ENCODE measurements at places on chromosomes 12 and 14. TPM values are rescaled to one million over a fixed set of nuclear protein-coding genes. Genes with fewer than 3 reads are reported as not detected.

Gene SMARCD1
- total RNA-seq = 59.9 TPM

DNA sequence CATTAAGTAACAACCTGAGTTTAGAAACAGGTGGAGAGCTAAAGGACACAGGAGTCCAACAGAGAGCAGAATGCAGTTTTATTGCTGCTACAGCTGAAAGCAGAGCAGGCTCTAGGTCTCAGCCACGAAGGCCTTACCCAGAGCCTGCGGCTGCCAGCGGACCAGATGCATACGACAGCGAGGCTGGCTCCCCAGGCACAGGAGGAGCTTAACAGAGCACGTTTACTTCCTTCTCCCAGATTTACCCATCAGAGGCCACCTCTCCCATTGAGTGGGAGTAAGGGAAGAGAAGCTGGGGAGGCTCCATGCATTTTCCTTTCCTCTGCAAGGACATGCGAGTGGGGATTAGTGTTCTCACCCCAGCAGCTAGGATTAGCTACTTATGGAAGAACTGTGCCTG is 22.6 kb downstream of the DYNC1H1 start:
- H3K4me3 ChIP-seq = no peak overlapping the region
- H3K27ac ChIP-seq = no peak overlapping the region
- peaks cover 4% of the 10 kb centered on the region for H3K4me1 ChIP-seq
- peaks cover 75% of the 10 kb centered on the region for H3K36me3 ChIP-seq

GRCh38 chr12:105026411-105026810 is 40.3 kb downstream of the NOPCHAP1 start:
- no peaks in the 10 kb centered on the region for H3K27me3 ChIP-seq
- H3K4me1 ChIP-seq = no peaks in the 10 kb centered on the region
- no peak overlapping the region for H3K4me3 ChIP-seq
- no peak for DNase-seq
- H3K36me3 ChIP-seq = peaks cover 25% of the 10 kb centered on the region
- no peak overlapping the region for H3K27ac ChIP-seq

GRCh38 chr12:94775710-94776109 is 125.4 kb upstream of the TMCC3 start:
- no peak for DNase-seq
- H3K36me3 ChIP-seq = no peaks in the 10 kb centered on the region
- H3K27me3 ChIP-seq = peaks cover 69% of the 10 kb centered on the region
- no peak overlapping the region for H3K27ac ChIP-seq
- peaks cover 6% of the 10 kb centered on the region for H3K4me1 ChIP-seq
- H3K4me3 ChIP-seq = no peak overlapping the region

- H3K27me3 ChIP-seq = no peaks in the 10 kb centered on the region
- no peak overlapping the region for H3K27ac ChIP-seq
- no peaks in the 10 kb centered on the region for H3K4me1 ChIP-seq
- H3K36me3 ChIP-seq = no peaks in the 10 kb centered on the region
These were observed 917.0 kb downstream of the LRFN5 start for GRCh38 chr14:42523666-42524065.

Gene SMIM10L1
- 16.3 TPM for total RNA-seq

Gene AICDA
- total RNA-seq = not detected

Gene LAG3
- total RNA-seq = 2.0 TPM

DNA sequence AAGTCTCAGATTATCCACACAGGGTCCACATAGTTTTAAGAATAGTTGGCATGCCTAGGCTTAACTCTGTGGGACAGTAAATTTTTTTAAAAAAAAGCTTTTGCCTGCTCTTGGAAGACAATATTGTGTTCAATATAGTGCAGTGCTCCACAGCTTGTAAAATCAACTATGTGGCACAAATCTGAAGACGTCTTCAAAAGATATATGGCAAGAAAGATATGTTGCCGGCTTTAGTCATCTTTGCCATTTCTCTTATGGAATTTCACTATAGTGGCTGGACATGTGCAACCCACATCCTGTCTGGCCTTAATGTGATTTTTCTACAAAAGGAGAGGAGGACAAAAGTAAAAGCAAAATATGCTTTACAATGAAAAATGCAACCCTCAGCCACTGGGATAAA is 90.5 kb downstream of the MGST1 start:
- no peaks in the 10 kb centered on the region for H3K4me1 ChIP-seq
- no peak for DNase-seq
- H3K4me3 ChIP-seq = no peak overlapping the region
- H3K27me3 ChIP-seq = no peaks in the 10 kb centered on the region

Gene GLIPR1L1
- not detected for total RNA-seq

GRCh38 chr14:78614593-78614992 is 444.4 kb downstream of the NRXN3 start:
- H3K36me3 ChIP-seq = no peaks in the 10 kb centered on the region
- no peaks in the 10 kb centered on the region for H3K4me1 ChIP-seq
- H3K27ac ChIP-seq = no peak overlapping the region

Gene ASB2
- not detected for total RNA-seq

- H3K27me3 ChIP-seq = no peaks in the 10 kb centered on the region
- H3K27ac ChIP-seq = no peak overlapping the region
- no peak overlapping the region for H3K4me3 ChIP-seq
- H3K36me3 ChIP-seq = no peaks in the 10 kb centered on the region
- DNase-seq = no peak
- H3K4me1 ChIP-seq = peaks cover 43% of the 10 kb centered on the region
These were observed 98.8 kb upstream of the SLC38A2 start for GRCh38 chr12:46471404-46471803.

- H3K36me3 ChIP-seq = peaks cover 8% of the 10 kb centered on the region
- no peak overlapping the region for H3K27ac ChIP-seq
- no peak overlapping the region for H3K4me3 ChIP-seq
- peaks cover 12% of the 10 kb centered on the region for H3K4me1 ChIP-seq
- no peak for DNase-seq
These were observed 42.4 kb downstream of the PLEKHG3 start for GRCh38 chr14:64746298-64747250.

DNA sequence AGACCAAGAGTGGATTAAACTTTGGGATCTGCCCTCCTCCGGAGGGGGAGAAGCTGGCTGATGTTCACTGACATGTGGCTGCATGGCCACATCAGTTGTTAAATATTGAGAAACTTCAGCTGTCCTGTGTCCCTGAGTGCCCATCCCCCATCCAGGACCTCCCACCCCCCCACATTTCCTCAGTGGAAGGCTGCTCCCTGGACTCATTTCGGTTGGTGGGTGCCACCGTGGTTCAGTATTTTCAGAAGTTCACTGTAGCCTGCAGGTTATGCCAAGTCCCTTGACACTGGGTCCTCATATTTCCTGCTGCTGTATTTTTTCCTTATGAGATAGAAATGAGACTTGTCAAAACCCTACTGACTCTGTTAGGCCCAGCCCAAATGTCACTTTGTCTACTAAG is 302.4 kb downstream of the CACNA1C start:
- no peak overlapping the region for H3K4me3 ChIP-seq
- no peak for DNase-seq
- H3K36me3 ChIP-seq = no peaks in the 10 kb centered on the region
- H3K27me3 ChIP-seq = no peaks in the 10 kb centered on the region
- H3K4me1 ChIP-seq = peaks cover 5% of the 10 kb centered on the region

Gene MYBPC1
- not detected for total RNA-seq

DNA sequence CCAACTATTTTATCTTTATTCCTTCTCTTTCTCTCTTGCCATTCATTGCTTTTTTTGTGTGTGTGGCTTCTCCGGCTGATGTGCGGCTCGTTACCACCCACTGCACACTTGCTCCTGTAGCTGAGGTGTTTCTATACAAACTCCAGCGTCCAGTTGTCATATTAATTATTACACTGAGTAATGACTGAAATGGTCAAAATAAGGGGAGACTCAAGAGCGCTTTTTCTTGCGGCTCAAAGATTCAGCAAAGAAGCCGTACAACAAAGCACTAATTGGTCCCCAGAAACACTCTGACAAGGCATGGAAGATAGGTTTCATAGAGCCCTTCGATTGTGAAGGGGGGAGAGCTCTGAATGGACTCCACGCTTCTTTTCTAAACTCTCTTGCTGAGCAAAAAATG is 5.6 kb upstream of the ASCL1 start:
- H3K4me1 ChIP-seq = no peaks in the 10 kb centered on the region
- no peak overlapping the region for H3K4me3 ChIP-seq
- no peaks in the 10 kb centered on the region for H3K36me3 ChIP-seq
- no peak for DNase-seq
- peaks cover 63% of the 10 kb centered on the region for H3K27me3 ChIP-seq
- no peak overlapping the region for H3K27ac ChIP-seq

- H3K4me3 ChIP-seq = no peak overlapping the region
- no peaks in the 10 kb centered on the region for H3K27me3 ChIP-seq
- DNase-seq = no peak
- H3K4me1 ChIP-seq = no peaks in the 10 kb centered on the region
- no peak overlapping the region for H3K27ac ChIP-seq
These were observed 89.4 kb downstream of the UNC79 start for GRCh38 chr14:93520053-93520607.

DNA sequence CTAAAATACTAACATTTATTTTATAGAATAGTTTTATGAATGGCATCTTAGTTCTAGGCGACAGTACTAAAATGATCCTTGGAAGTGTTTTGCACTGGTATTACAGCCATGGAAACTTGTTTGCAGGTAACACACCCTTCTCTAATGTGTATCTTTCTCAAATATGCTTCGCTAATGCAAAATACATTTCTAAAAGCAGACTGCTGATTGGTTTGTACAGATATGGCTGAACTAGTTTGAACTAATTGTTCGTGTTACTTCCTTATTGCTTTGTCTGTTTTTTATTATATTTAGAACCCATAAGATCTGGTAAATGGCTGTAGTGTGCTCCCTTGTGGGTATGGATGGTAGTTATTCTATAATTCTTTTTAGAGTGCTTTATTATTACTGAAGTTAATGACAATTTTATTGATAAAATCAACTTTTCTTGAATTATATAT is 53.0 kb downstream of the ATF7IP start:
- peak overlapping the region; percentile 55 for H3K27ac ChIP-seq
- peak; percentile 29 for DNase-seq
- H3K27me3 ChIP-seq = no peaks in the 10 kb centered on the region
- peak overlapping the region; percentile 18 for H3K4me3 ChIP-seq
- H3K36me3 ChIP-seq = peaks cover 6% of the 10 kb centered on the region

Gene NOXRED1
- 0.72 TPM for total RNA-seq

DNA sequence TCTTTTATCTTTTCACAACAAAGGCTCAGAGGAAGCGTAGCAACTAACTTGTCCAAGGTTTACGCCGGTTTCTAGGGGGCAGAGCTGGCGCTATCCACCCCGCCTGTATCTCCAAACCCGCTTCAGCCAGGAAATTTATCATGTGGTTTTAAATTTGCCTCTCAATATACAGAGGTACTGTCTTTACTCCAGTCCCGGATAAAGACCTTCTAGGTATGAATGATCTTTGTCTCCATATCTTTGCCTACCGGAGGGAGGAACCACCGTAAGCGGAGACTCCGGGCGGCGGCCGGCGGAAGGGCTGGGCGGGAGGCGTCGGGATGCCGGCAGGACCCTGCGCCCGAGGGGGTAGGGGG is 693 bp upstream of the RIMKLB start:
- no peaks in the 10 kb centered on the region for H3K27me3 ChIP-seq
- peaks cover 10% of the 10 kb centered on the region for H3K4me1 ChIP-seq
- H3K4me3 ChIP-seq = peak overlapping the region; percentile 91
- peak overlapping the region; percentile 69 for H3K27ac ChIP-seq

DNA sequence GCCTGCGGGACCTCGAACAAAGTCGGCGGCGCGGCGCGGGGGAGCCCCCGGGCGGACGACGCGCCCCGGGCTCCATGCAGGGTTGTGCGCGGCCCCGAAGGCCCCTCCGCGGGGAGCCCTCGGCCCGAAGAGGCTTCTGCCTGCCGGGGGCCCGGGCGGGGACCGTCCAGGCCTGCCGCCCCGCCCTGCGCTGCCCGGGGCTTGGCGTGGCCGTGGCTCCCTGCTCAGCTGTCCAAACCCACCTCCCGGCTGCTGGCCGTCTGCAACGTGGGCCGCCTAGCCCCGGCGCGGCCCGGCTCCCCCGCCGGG is 670 bp downstream of the DYRK2 start:
- peak overlapping the region; percentile 76 for H3K4me3 ChIP-seq
- DNase-seq = no peak

- H3K4me3 ChIP-seq = peak overlapping the region; percentile 64
- no peak for DNase-seq
- H3K36me3 ChIP-seq = no peaks in the 10 kb centered on the region
- H3K27me3 ChIP-seq = no peaks in the 10 kb centered on the region
- H3K4me1 ChIP-seq = peaks cover 6% of the 10 kb centered on the region
- H3K27ac ChIP-seq = no peak overlapping the region
These were observed 3.6 kb upstream of the MORN3 start for GRCh38 chr12:121673013-121673511.

Gene RAB2B
- 48.5 TPM for total RNA-seq

DNA sequence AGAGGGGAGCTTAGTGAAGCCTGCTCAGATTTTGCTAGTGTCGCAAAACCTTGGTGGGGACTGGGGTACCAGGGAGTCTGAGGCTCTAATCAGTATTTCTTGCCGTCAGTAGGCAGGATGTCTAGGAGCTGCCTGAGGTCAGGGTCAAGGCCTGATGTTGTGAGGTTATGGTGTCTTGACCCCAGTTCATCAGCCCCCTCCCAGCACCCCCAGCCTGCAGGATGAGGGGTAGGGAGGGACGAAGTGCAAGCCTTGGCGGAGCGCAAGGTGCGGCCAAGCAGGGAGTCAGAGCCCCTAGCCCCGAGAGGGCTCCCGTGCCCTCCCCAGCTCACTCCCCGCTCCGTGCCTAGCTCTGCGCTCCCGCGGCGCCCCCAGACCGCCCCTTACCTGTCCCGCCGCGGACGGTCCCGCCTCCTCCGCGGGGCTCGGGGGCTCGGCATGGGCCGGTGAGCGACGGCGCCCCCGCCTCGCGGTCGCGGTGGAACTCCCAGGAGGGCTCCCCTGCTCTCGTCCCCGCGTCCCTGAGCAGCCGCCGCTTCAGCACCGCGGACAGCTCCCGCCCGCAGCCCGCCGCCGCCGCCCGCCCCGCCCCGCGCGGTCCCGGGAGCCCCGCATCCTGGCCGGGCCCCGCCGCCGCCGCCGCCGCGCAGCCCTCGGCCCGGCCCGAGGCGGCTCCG is 347 bp downstream of the SYNDIG1L start:
- H3K36me3 ChIP-seq = no peaks in the 10 kb centered on the region
- DNase-seq = no peak
- no peak overlapping the region for H3K4me3 ChIP-seq

Gene RNASE3
- total RNA-seq = not detected

DNA sequence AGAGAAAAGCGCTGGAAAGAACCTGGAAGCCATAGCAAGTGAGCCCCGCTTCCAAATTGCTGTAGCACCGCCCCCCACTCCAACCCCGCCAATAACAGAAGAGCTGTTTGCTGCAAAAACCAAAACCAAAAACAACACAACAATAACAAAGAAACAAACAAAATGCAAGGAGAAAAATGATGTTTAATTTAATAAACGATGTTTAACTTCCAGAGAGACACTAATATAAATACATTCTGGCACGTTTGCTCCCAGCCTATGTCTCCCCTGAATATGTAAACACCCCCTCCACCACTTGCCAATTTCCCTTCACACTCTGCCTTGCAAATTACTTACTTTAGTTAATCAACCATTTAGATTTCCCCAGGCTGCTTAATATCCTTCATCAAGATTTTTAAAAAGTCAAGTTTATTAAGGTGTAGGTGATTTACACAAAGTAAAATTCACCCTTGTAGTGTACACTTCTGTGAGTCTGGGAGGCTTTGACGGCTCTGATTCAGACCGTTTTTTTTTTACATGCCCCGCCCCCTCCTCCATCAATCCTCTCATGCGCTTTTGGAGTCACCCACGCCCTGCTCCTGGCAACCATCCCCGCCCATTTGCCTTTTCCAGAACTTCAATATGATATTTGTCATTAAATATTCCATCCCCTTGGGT is 482 bp upstream of the IFI27L2 start:
- peak overlapping the region; percentile 19 for H3K27ac ChIP-seq
- H3K4me1 ChIP-seq = peaks cover 12% of the 10 kb centered on the region
- peaks cover 3% of the 10 kb centered on the region for H3K36me3 ChIP-seq
- peak overlapping the region; percentile 67 for H3K4me3 ChIP-seq
- peak; percentile 35 for DNase-seq

- DNase-seq = peak; percentile 47
- peak overlapping the region; percentile 94 for H3K27ac ChIP-seq
- peaks cover 26% of the 10 kb centered on the region for H3K4me1 ChIP-seq
- H3K36me3 ChIP-seq = peaks cover 10% of the 10 kb centered on the region
- no peaks in the 10 kb centered on the region for H3K27me3 ChIP-seq
These were observed 1.1 kb upstream of the CKAP4 start for GRCh38 chr12:106248846-106249371.

Measured in astrocyte (in vitro differentiated cells and primary cell).